ENCODE measurements at places on chromosomes 5 and 9. TPM values are rescaled to one million over a fixed set of nuclear protein-coding genes. Genes with fewer than 3 reads are reported as not detected.
A peak's percentile ranks its signal among the peaks of the same experiment; 100 is the strongest.

DNA sequence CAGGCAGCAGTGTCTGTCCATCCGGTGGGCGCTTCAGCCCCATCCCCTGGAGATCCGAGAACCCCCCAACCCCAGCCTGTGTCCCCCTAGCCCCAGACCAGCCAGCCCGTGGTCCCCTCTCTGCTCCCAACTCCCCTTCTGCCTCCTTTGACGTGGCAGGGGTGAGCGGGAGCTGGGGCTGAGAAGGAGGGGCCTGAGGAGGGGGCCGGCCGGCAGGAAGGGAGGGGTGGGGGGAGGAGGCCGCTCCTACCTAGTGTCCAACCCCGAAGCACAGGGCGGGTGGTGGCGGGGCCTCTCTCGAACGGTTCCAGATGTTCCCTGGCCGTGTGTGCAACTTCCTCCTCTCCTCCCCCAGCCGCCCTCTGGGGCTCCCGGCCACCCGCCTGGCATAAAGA, 31.0 kb downstream of the GOLGA2 start:
- peak; percentile 87 for DNase-seq

- DNase-seq: no peak
Measured at GRCh38 chr5:153480401-153480800, 10.1 kb upstream of the GRIA1 start.

GRCh38 chr9:15133488-15133887, 173.5 kb downstream of the TTC39B start:
- no peak for DNase-seq

DNA sequence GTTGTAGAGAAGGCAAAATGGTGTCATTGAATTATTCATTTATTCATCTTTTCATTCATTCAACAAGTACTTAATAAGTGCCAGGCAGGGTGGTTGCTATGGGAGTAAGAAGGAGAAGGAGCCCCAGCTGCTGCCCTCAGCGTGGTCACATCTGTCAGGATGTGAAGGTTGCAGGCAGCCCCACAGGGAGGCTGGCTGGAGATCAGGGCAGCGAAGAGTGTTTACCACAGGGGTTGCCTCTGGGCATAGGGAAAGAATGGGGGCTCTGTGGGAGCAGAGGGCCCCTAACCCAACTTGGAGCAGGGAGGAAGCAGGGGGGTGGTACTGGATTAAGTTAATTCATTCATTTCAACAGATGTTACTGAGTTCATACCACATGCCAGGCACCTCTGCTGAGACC, 6.0 kb downstream of the PCDH12 start:
- DNase-seq: no peak

The UBE2QL1 gene
- total RNA-seq: 12.9 TPM

The TMEM167A gene
- 24.8 TPM for total RNA-seq

Data from psoas muscle (tissue), 8 donors.